Airway epithelial cell (primary cell): ENCODE measurements at places on chromosomes 16 and 17. TPM values are rescaled to one million over a fixed set of nuclear protein-coding genes. Genes with fewer than 3 reads are reported as not detected.

Gene RHBDL1
- total RNA-seq, result 3.6 and 4.2 TPM in 2 replicates

Gene KRTAP1-5
- total RNA-seq, result not detected in 2 replicates

Gene P2RX5
- total RNA-seq, result 0.09 and 0.35 TPM in 2 replicates

Gene CALB2
- 1.3 TPM in 1 of 2 replicates, not detected in the other for total RNA-seq

Gene CIBAR2
- not detected in 2 replicates for total RNA-seq

Gene PDE6G
- total RNA-seq, result 1.4 TPM in 1 of 2 replicates, not detected in the other
